NCI-H2029 (cell line): ENCODE measurements at places on chromosomes 2 and 18.

- DNase-seq: no peak
These were observed 104.1 kb downstream of the COPS8 start for GRCh38 chr2:237189799-237190198.

GRCh38 chr2:109510136-109511028 lies 103.4 kb downstream of the SEPTIN10 start:
- DNase-seq: peak; percentile 68

- no peak for DNase-seq
These were observed 30.4 kb downstream of the HDAC4 start for GRCh38 chr2:239370403-239370802.

DNA sequence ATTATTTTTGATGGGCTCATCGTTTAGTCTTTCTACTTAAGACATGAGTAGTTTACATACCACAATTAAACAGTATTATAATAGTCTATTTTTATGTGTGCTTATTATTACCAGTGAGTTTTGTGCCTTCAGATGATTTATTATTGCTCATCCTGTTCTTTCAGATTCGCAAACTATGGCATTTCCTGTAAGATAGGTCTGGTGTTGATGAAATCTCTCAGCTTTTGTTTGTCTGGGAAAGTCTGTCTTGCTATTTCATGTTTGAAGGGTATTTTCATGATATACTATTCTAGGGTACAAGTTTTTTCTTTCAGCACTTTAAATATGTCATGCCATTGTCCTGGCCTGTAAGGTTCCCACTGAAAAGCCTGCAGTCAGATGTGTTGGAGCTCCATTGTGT lies 101.3 kb downstream of the DNAH7 start:
- no peak for DNase-seq

DNA sequence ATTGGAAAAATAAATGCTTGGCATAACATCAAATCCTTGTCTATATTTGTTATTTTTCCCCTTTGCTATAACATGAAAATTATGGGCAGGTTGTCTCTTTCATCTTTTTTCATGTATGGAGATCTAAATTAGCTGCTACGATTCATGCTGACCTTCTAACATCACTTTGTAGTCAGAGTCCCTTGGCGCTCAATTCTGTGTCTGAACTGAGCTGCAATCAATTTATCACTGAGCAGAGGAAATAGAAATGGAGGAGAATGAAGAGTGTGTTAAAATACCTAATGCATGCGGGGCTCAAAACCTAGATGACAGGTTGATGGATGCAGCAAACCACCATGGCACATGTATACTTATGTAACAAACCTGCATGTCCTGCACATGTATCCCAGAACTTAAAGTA lies 168.9 kb downstream of the CDH7 start:
- no peak for DNase-seq
